ENCODE measurements at places on chromosomes 6 and 20.

- DNase-seq, result no peak
Measured at GRCh38 chr6:24255676-24256075, 102.2 kb downstream of the DCDC2 start.

- no peak for DNase-seq
Measured at GRCh38 chr20:24647713-24648112, 178.3 kb downstream of the SYNDIG1 start.

DNA sequence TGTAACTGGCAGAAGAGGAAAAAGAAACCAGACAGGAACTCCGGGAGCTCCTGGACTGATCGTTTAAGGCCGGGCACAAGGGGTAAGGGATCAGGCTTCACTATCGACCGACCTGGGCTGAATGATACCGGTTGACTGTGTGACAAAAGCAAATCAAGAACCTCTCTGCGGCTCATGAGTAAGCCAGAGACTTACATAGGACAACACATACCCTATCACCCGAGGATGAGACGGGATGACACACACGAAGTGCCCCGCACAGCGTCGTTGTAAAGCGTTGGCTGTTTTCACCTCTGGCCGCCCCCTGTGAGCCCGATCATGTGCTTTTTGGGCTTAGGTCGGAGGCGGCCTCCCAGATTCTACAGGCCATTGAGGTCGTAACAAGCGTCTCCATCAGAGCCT is 695 bp upstream of the TGIF2 start:
- DNase-seq, result no peak

DNA sequence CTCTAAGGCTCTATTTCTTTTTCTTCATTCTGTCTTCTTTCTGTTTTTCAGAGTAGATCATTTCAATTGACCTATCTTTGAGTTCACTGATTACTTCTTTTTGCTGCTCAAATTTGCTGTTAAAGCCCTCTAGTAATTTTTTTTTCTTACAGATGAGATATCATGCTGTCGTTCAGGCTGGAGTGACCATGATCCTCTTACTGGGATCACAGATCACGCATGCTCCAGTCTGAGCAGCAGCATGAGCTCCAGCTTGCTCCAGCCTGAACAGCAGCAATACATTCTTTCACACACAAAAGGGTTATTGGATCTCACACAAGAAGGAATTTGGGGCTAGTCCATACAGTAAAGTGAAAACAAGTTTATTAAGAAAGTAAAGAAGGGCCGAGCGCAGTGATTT is 12.3 kb upstream of the TRIM38 start:
- no peak for DNase-seq

DNA sequence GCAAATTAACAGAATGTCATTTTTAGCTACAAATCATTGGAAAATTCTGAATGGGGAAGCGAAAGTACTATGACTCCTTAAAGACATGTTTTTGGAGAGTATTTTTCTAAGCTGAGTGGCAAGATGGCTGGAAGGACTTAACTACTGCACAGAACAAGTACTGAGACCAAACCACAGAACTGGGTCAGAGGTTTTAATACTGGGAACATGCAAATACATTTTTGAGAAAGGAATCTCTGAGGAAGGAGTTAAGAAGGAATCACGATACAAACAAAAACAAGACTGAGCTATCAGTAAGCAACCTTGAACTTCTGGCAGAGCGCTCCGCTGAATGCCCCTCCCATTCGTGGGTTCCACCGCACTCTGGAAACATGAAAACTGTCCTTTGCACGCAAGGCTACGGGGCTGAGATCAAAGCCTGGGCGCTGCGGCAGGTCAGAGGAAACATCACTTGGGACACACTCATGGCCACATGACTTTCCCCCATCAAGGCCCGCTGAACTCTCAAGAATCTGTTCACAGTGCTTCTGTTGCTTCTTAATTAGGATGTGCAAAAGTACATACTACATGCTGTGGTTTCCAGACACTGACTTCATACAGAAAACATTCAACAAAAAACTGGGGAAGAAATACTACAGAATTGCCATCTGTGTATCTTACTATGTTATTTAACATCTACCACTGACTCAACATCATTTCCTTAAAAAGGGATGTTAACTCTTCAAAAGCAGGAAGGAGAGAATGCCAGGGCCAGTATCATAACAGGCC is 27.8 kb downstream of the SLC23A2 start:
- peak; percentile 25 for DNase-seq

DNA sequence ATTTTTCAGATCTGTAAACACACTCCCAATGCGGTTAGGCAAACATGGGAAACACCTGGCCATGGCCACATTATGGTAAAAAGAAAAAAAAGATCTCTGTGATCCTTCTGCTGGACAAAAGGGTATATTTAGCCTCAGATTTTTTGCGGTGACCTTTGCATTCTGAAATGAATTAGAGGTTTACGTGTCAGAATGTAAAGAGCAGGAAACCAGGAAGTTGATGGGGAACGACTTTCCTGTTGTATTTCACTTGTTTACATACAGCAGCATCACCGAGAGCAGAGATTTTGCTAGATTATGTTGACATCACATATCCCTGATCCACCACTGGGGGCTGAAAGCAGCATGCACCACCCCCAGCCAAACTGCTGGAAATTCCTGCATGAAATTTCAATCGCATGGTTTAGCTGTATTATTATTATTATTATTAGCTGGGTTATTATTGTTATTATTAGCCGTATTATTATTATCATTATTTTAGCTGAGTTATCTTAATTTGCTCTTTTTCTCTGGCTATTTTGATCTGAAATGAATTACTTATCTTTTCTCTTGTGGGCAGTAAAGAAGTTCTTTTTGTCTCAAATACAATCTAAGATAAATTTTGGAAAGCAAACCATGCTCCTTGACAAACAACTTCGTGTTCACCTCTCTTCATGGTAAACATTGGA is 189.4 kb downstream of the ZFP64 start:
- DNase-seq, result no peak

GRCh38 chr6:133544419-133544818 is 303.3 kb downstream of the EYA4 start:
- DNase-seq, result no peak

- no peak for DNase-seq
Measured at GRCh38 chr6:154297210-154297609, 59.4 kb downstream of the IPCEF1 start.

DNA sequence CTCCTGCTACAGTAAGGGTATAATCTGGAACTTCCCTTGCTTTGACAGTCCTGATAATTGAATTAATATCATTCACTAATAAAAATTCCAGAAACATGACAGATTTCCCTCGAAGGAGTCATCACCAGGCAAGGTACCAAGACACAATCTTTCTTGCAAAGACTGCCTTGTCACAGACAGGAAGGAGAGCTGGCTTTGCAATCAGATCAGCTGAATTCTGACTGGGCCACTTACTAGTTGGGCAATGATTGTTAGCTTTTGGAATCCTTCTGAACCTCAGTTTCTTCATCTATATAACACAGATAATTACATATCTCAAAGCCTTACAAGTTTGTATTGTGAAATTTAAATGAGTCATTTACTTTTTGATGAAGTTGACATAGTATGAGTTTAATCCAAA is 344.2 kb downstream of the RFPL4B start:
- DNase-seq, result no peak

GRCh38 chr6:167164261-167164660 is 6.5 kb upstream of the GPR31 start:
- DNase-seq, result no peak

DNA sequence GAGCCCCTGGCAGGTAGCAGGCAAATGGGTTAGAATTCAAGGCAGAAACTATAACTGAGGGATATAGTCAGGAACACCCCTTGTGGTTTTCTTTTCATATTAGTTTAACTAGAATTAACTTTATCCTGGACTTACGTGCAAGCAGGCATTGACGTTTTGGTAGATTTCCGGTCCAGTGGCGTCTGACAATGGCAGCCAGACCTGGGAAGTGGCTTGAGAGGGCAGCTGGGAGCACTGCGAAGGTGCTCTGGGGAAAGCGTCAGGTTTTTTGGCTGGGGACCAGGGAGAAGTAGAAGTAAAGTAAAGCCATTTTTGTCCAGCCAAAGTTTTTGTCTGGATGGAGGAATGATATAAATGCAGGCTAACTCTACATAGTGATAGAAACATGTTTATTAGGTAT is 8.4 kb upstream of the ACSS1 start:
- no peak for DNase-seq

DNA sequence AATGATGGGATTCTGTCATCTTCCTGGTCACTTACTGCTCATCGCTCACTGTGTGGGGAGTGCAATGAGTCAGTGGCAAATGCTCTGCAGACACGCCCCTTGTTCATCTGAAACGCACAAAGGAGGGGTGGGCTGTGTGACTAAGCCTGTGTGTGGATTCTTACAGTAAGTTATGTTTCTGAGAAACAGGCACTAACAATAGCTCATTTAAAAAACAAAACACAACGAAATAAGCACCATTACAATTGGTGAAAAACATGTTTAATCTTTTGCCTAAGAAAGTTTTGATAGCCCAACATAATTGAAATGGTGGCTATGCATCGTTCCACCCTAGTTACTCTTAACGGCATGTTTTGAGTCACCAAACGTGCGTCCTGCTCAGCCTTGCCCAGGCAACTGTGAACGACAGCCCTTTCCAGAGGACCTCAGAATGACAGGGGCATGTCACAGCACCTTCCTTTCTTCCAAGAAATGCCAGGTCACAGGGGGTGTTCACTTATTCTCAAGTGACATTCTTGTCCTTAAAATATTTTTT is 118.4 kb upstream of the SGK1 start:
- no peak for DNase-seq

GRCh38 chr6:20644667-20645370 is 110.6 kb downstream of the CDKAL1 start:
- no peak for DNase-seq

DNA sequence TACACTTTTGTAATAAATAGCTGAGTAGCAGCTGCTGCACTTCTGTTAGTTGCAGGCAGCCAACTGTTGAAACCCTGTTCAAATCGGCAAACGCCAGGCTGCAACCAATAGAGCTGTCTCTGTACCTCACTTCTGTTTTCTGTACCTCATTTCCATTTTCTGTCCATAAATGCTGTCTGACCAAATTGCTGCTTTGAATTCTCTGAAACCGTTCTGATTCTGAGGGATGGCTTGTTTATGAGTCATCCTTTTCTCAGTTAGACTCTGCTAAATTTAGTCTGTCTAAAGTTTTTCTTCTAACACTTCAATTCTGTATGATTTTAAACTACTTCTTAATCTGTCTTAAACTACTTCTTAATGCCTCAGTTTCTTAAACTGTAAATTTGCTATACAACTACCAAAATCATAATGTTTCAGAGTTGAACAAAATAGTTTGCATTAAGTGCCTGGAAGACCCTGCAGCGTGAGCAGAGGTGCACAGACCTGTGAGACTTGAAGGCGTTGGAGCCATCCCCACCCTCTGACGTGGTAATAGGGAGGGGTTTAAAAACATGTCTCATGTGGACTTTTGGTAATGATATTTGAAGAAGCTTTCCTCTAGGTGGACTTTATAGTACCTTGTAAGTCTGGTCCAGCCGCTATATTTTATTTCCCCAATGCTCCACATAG is 9.6 kb downstream of the BTNL2 start:
- no peak for DNase-seq

GRCh38 chr6:155103816-155104366 is 108.8 kb downstream of the TIAM2 start:
- DNase-seq, result no peak

DNA sequence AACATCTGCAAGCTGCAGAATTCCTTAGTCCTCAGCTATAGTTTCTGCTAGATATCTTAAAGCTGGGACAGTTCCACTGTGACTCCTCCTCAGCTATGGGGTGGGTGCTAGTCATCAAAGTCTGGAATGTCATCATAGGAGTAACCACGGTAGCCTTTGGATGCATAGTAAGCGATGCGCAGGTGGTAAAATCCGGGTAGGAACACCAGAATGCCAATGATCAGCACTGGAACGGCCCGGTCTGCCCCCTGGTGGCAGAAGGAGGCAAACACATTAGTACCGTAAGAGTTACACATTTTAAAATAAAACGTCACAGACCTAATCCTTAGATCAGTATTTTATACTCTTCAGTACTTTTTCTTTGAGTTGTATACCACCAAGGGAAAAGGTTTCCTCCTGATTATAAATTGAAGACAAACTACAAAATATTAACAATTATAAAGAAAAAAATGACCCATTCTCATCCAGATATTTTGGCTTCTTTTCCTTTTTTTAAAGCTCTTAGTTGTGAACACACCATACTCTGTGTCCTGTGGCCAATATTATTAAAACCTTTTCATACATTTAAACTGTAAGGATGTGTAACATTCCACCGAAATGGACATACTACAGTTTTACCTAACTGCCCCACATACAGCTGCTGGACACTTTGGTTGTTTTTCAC is 18.9 kb downstream of the PCNA start:
- DNase-seq, result no peak

GRCh38 chr6:157436219-157436943 is 55.4 kb downstream of the ZDHHC14 start:
- no peak for DNase-seq

- no peak for DNase-seq
Measured at GRCh38 chr6:48757661-48758060, 646.7 kb upstream of the PTCHD4 start.

DNA sequence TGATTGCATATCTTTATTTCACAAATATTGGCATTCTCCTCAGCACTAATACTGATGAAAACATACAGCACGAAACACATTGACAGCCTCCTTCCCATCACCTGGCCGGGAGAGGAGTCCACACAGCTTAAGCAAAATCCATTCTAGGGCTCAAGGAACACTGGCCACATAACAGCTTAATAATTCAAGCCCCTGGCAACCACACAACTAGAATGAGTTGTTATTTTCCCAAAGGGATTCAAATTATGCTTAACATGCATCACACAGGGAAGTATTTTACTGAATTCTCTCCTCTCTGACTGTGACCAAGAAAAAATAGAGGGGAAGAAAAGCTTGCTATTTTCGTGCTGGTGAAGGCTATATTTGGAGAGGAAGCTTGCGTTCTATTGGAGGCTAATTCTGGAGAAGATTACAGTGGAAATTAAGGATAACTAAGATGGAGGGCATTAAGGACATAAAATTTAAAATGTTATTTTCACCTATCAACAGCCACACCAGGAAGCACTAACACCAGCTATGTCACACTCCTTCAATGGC is 198.5 kb downstream of the ADGRG6 start:
- DNase-seq, result no peak

GRCh38 chr6:16204653-16205376 is 33.6 kb upstream of the GMPR start:
- no peak for DNase-seq

GRCh38 chr6:54014440-54014839 is 96.8 kb upstream of the MLIP start:
- DNase-seq, result no peak

GRCh38 chr20:50786703-50787102 is 8.2 kb upstream of the BCAS4 start:
- no peak for DNase-seq
